ENCODE measurements at places on chromosomes 2 and 18.

DNA sequence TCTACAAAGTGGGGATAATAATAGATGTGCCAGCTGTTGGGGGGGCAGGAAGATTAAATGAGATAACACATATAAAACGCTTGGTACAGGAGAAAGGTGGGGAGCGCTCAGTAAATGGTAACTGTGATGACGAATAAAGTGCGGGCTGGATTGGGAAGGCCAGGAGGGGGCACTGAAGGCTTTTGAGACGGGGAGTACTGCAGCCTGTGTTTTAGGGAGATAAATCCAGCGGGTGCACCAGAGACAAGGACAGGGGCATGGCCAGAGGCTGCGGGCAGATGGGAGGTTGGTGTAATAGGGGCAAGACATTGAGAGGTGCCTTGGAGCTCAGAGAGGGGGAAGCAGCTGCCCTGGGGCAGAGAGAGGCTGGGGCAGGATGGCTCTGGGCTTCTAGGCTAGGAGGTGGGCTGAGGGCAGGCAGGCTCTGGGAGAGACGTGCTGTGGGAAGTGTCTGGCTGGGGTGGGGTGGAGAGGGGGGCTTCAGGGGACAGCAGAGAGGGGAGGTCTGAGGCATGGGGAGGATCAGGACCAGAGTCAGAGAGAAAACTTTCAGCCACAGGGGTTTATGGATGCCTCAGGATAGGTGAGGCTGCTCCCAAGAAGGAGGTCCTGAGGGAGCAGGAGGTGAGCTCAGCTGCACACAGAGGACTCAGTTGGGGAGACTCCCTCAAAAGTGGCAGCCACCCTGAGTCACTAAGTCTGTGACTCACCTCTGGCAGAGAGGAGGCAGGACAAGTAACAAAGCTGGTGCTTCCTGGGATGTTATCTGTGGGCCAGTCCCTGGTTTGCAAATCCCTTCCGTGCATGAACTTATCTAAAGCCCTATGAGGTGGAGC lies 18.8 kb downstream of the TEX44 start:
- peak; percentile 94 for DNase-seq

GRCh38 chr2:105545730-105546627 lies 147.1 kb upstream of the FHL2 start:
- DNase-seq: peak; percentile 81

- no peak for DNase-seq
These were observed 34.6 kb downstream of the HS6ST1 start for GRCh38 chr2:128284037-128284441.

- peak; percentile 59 for DNase-seq
These were observed 386.5 kb downstream of the DLGAP1 start for GRCh38 chr18:4068552-4069158.

- no peak for DNase-seq
These were observed 65.5 kb downstream of the SOWAHC start for GRCh38 chr2:109679626-109680025.

- no peak for DNase-seq
These were observed 410.5 kb upstream of the MEIS1 start for GRCh38 chr2:66024391-66024790.

- DNase-seq: no peak
These were observed 943.8 kb downstream of the LRP1B start for GRCh38 chr2:141187075-141187439.

DNA sequence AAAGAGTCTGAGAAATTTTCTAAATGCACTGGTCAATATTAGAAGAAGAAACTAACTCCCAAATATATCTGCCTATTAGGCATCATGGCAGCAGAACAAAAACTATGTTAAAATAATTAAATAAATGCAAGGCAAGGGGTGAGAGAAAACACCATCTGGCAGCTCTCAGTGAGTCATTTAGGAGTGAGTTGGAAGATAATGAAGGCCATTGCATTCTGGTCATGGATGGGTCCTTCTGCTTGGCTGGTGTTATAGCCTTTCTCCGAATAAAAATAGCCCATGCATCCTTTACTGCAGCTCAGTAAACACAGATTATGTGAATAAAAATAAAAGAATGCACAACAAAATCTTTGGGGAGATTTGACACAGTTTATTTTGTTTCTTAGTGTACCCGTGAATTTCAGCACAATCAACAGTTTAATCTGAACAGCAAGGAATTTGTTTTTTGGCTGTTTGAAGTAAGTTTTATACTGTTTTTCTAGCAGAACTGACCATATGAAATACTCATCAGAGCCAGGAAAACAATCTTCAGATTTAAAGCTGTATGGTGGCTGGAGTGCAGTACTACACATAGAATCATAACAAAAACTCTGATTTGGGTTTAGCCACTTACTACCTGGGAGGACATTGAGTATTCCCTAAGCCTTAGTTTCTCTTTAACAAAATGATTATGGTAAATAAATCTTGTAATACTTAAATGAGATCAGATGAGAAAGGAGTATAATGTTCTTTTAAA lies 225.1 kb upstream of the ITGA4 start:
- DNase-seq: no peak

- DNase-seq: peak; percentile 68
These were observed 169.7 kb downstream of the CDCA7 start for GRCh38 chr2:173524256-173524955.

GRCh38 chr2:170396799-170397459 lies 219.0 kb downstream of the MYO3B start:
- DNase-seq: peak; percentile 25

DNA sequence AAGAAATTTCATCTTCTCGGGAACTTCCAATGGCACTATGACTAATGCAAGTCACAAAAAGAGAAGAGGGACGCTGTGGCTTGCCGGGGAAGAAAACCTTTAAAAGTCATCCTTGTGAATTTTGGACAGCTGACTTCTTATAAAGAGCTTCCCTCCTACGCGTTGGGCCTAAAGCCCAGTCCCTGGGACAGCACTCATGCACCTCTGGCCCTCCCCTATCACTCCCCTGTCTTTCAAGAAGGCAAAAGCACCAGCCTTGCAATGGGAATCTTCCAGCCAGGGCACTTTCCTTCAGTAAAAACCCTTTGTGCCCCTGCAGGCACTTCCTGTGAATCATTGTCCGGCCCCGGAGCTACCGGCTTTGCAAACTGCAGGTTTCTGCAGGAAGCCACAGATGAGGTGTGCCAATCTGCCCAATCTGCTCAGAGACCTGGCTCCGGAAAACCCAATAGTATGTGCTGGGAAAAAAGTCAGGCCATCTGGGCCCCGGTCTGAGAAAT lies 7.1 kb downstream of the MREG start:
- DNase-seq: peak; percentile 99

DNA sequence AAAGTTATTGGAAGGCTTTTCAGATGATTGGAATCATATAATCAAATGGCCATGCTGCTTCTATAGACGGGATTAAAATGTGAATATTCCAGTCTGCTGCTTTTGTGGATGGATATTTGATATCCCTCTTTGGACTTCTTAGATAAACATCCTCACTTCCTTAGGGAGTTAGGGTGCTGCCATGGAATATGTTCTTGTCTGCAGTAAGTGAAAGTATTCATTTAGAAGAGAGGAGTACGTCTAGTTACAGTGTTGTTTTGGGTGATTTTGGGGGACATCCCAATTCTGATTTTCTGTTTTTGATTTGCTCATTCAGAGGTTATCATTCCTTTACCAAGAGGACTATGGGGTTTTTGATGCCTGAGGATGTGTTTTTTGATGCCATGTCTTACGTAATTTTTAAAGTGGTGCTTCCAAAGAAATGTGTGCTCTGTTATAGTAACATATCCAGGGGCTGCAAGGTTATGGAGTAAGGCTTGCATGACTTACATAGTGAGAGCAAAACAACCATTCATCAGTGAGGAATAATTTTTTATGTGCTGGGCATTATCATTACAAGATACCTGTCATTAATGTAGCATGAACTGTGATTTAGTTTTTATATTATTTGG lies 33.6 kb downstream of the ASXL3 start:
- no peak for DNase-seq

DNA sequence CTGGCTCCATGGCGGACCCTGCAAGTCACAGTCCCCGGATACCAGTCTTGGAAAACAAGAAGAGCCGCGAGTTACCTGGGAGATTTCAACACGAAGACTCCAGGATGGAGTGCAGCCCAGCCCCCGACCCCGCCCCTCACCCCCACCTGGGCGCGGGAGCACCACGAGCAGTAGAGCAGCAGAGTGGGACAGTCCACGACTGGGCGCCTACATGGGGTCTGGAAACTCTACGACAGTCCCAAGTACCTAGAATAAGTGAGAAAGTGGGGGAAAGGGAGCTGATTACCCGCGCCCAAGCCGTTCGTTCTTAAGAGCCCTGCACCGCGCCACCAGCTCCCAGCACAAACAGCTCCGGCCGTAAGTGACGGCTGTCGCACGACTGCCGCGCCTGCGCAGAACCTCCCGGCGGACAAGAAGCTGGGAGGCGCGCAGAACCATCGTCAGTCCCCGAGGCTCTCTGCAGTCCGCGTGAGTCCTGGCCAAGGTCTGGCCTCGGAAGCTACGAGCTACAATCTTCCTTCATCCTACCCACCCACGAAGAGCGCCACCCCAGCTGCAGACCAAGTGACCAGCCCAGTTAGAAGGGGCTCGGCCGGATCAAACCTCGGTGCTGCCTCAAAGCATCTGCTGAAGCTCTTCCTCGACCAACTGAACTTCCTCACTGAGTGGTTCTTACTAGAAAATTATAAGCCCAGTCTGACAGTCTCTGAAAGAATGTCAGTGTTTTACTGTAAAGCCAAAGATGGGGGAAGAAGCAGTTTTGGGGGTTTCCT lies at the start of gene DPY30:
TSS of gene DPY30 (minus strand) at position 359 of the 773 bp plus-strand sequence. CDS start at position 10, 349 bp downstream.
- peak; percentile 94 for DNase-seq

GRCh38 chr2:72131371-72131891 lies 16.2 kb downstream of the CYP26B1 start:
- DNase-seq: no peak

- no peak for DNase-seq
These were observed 4.9 kb downstream of the KCNE4 start for GRCh38 chr2:223056701-223057418.

DNA sequence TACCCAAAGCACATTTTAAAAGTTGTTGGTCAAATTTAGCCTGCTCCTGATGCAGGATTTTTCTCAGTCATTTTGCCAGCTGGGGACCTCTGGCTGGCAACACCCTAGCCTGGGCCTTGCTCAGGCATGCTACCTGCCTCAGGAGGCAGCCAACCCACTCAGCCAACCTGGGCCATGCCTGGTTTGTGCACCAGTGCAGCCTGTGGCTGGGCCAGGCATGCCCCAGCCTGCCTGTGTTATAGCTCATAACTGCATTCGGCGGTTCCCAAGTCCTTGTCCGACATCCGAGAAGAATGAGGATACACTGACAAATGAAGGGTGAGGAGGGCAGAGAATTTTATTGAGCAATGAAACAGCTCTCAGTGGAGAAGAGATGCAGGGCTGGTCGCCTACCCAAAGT lies 608.0 kb downstream of the SUCLG1 start:
- no peak for DNase-seq

- DNase-seq: no peak
These were observed 96.7 kb downstream of the SLC5A7 start for GRCh38 chr2:108082978-108083377.

- no peak for DNase-seq
These were observed 314.1 kb downstream of the MYCN start for GRCh38 chr2:16254356-16254965.

- no peak for DNase-seq
These were observed 306.1 kb downstream of the ZEB2 start for GRCh38 chr2:144213797-144214196.

DNA sequence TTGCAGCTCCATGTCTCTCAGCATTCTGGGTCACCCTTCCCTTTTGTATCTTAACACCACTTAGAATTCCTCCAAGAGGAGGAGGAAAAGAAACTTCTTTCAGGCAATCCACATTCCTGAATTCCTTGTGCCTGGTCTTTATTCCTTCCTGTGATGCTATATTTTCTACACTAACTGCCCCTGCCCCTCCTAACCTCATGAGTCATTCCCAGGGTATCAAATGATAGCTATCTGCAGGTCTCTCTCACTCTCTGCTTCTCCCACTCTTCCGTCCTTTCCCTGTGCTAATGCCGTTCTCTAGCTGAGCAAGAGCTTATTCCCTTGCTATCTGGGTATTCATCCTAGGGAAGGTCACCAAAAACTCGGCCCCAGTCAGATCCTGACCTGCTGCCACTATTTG lies 395.0 kb upstream of the TCF4 start:
- no peak for DNase-seq

DNA sequence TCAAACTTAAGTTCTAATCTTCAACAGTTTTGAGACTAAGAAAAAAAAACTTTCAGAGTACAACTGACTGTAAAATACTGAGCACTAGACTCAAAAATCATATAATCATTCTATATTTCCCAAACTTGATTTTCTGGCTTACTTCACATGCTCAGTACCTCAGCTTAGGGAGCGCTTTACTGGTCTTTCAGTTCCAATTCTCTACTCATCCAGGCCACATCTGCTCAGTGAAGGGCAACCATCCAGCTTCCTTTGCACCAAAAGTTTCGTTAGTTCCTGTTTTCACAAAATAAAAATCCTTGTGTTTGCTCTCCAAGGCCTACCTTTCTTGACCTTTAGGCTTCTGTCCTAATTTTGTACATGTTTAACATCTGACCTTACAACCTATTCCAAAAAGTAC lies 287.6 kb upstream of the LRRTM1 start:
- no peak for DNase-seq

- DNase-seq: no peak
These were observed 126.2 kb upstream of the DTNA start for GRCh38 chr18:34583895-34584294.

DNA sequence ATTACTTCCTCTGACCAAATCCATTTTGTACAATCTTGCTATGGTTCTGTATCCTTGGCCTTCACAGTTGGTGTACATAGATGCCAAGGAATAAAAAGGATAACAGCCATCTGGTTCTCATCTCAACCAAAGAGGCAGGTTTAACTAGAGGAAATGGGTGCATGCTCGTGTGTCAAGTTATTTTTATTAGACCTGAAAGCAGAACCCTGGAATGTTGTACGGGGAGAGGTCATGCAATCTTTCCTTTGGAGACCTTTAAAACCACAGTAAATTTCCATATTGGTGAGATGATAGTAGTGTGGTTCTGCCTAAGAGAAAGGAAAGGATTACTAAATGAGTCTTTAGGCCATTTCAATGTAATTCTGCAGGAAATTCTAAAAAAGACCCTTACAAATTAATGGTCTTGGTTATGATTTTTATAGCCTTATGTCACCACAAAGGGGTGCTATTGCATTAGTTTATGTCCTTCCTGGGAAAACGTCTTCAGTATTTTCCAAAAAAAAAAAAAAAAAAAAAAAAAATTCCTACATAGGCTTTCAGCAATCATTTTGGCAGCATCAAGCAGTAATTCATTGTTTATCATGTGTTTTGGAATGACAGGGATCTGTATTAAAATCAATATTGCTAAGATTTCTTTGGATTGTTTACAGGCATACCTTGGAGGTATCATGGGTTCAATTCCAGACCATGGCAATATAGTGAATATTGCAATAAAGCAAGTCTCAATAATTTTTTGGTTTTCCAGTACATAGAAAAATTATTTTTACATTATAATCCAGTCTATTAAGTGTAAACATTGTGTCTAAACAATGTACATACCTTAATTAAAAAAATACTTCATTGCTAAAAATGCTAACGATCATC lies 270.8 kb downstream of the NYAP2 start:
- peak; percentile 43 for DNase-seq

DNA sequence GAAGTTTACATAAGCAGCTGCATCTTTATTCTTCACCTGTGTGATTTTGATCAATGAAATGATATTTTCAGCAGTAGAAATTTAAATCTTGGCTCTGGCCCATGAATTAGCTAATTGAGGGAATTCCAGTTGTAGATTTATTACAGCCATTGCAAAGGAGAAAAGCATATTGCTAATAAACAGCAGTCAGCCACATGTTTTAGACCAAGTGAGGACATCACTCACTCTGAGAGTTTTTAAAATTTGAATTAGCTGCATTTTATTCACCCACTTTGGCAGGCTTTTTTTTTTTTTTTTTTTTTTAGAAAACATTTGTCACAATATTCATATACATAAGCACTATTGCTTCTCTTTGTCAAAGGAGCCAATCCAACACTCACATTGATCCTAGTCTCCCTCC lies 479.4 kb upstream of the VRK2 start:
- DNase-seq: peak; percentile 7

All from suppressor macrophage treated with lipopolysaccharide for 1 hour (primary cell).